SJSA1 (cell line): ENCODE measurements at places on chromosomes 13 and 19.
A peak's percentile ranks its signal among the peaks of the same experiment; 100 is the strongest.

GRCh38 chr13:21934284-21934683 is 263.4 kb downstream of the FGF9 start:
- DNase-seq, result no peak

DNA sequence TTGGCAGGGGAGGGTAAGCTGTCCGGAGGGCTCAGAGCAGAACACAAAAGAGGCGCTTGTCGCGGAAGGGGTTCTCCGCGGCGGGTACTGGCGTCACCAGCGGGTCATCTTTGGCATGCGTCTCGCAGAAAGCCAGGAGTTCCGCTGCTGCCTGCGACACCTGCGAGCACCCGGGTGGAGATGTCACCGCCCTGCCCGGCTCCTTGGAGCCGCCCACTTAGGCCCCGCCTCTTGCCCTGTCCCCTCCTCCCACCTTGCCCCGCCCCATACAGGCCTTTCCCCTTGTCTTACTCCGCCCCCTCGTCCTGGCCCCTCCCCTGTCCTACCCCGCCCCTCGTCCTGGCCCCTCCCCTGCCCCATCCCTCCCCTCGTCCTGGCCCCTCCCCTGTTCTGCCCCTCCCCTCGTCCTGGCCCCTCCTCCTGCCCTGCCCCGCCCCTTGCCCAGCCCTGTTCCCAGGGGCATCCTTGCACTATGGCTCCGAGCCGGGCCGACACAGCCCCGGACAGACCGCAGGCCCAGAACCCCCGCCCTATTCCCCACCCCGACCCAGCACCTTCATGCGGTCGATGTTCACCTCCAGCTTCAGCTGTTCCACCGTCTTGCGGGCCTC is 1.9 kb downstream of the GNG8 start:
- peak; percentile 93 for DNase-seq

GRCh38 chr13:32976056-32976805 is 40.0 kb upstream of the KL start:
- DNase-seq, result no peak

GRCh38 chr13:29754473-29754806 is 96.0 kb downstream of the UBL3 start:
- DNase-seq, result peak; percentile 55

DNA sequence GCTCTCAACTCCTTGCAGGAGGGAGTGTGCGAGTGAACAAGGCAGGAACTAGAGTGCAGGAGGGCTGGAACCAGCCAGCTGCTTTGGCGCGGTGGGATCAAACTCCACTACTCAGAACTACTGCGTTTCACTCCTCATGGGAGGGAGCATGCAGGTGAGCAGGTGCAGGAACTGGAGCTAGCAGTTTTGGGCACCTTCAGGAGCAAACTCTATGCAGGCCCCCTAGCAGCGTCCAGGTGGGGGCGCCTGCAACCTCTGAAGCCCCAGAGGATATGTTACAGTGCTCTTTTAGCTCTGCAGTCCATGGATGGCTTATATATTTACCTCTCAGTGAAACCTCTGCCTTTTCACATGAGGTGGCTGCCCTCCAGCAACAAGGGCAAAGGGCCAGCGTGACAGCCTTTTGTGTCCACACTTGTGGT is 1303.4 kb downstream of the PCDH9 start:
- no peak for DNase-seq

- no peak for DNase-seq
Observed at GRCh38 chr19:33812388-33813330, 16.0 kb downstream of the KCTD15 start.

DNA sequence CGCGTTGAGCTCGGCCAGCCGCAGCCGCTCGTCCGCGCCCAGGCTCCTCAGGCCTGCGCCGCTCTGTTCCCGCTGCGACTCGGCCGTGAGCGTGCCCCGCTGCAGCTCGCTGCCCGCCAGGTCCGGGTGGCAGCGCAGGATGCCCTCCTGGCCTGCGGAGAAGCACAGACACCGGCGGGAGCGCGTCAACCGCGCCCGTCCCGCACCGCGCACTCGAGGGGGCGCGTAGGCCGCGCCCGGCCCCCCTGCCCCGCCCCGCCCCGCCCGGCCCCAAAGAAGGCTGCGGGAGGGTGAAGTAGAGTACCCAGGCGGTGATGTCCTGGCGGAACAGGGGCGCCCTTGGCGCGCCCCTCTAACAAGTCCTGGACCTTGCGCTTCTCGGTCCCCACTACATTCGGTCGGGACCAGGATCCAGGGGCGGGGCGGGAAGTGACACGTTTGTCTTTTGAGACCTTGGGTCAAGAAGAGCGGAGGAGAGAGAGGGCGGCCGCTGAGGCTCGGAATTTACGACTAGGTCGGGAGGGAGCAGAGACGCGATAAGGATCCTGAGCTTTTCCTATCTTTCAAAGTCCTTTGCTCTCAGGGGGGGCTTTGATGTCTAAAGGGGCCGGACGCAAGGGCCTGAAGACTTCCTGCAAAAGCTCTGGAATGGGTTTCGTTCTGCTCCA is 9.3 kb upstream of the CDX2 start:
- DNase-seq, result no peak

DNA sequence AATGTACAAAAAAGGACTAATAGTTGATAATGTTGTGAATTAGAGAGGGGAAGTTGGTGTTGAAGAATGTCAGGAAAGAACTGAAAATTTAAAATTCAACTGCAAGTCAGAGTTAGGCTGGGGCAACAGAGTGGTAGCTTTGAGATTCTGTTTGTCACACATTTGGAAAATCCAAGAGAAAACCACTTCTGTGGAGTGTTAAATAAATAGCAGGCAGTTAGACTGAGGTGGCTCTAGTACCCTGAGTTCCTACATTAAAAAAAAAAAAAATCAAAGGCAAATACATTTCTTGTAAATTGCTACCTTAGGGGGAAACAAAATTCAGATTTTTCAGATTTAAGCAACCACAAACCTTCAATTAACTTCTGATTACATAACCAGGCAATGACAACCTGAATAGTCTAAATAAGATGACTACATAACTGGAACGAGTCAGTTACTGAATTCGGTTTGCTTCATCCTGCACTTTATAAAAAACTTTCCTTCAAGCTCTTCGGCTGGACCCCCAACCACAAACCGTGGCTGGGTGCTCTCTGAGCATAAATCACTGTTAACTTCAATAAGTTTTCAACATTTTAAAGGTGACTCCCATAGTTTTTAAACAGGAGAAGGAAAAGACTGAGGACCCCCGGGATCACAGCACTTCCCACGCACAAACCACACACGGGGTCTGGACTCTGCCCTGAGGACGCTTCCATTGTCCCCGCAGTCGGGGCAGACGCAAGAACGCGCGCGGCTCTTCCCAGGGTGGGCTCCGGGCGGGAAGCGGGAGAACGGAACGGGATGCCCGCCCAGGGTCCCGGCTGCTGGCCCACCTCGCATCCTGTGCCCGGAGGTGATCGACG is 725 bp downstream of the ZNF682 start:
- no peak for DNase-seq

DNA sequence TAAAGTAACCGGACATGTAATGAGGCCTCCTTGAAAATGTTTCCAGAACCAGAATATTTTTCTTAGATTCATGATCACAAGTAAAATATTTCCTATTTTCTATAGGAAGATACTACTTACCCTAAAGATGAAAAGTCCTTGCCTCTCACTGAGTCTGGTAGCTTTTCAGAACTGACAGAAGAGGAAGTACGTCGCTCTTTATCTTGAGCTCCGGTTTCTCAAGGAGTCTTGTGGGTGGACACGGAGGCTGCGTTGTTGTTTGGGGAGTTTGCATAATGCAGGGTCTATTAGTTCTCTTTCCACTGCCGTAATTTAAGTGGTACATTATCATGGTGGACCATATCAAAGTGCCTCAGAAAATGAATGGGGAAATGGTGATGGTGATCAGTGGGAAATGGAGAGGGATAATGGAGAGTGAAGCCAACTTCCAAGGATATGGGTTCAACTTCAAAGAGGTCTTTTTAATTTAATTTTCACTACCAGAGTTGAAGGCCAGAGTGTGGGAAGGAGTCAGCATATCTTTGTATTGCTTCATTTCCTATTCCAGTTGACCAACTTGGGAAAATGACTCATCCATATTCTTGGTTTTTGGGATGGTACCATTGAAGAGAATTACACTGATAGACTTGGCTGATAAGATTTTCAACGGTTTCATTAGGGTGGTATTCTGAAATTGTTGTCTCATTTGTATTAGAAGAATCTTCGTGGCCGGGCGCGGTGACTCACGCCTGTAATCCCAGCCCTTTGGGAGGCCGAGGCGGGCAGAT is 23.4 kb downstream of the MBD3L2B start:
- no peak for DNase-seq

- peak; percentile 25 for DNase-seq
Observed at GRCh38 chr19:2047449-2048103, 3.5 kb downstream of the MKNK2 start.

DNA sequence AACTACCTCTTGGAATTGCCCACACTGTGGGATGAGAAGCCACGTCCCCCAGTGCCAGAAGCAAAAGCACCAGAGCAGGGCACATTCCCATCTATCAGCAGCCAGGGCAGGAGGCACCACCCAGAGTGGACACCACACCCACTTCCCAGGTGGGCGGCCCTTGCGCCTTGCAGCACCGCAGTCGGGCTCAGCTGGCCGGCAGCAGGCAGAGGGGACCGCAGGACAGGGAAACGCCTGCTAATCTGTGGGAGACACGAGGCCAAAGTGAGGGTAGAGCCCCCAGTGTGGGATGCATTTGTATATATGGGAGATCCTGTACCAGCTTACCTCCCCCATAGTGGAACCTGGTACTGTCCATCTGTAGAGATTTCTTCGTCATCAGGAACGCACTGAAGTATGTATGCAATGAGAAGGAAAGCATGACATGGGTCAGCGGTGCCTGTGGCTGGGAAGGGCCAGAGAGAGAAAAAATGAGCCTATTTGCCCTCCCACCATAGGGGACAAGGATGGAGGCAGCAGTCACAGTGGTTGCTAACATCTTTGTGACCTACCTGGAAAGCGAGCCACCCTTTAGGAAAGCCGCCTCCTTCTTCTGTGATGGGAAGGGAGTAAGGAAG is 30.9 kb upstream of the NPAS1 start:
- DNase-seq, result peak; percentile 37

GRCh38 chr13:82480415-82480814 is 1401.9 kb downstream of the SLITRK1 start:
- no peak for DNase-seq

GRCh38 chr19:14577885-14578427 is 4.9 kb upstream of the CLEC17A start:
- DNase-seq, result no peak

DNA sequence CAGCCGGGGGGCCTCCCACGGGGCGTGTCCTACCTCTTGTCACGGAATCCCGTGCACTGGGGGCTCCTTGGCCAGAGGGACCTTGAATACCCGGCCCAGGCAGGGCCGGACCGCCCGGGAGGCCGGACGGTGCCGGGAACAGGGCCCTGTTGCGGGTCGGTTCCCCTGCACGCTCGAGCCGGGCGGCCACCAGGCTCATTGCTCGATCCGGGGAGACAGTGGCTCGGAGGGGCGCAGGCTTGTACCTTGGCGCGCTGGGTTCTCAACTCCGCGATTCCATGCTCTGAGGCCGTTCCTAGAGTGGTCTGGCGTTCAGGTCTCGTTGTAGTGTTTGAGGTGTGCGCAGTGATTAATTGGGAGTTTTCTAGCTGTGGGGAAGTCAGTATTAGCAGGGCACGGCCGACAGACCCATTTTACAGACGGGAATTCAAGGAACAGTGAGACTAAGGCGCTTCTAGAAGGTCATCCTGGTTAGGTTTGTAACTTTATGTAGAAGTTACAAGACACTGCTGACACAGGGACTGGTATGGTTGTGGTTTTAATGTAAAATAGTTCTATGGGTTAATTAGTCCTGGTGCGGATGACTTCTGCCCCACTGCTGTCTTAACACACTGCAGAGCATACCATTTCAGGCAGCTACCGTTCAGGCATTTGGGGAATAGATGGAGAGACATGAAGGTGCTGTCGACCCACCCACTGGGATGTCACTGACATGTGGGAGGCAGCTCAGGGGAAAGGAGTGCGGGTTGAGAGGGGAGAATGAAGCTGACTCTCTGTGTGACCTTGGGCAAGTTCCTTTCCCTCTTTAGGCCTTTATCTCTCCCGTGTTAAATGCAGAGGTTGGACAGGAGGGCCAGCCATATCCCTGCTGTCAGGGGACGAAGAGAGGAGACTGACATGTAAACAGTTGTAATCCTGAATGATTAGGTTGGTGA is 592 bp downstream of the CLPTM1 start:
- peak; percentile 63 for DNase-seq

- DNase-seq, result no peak
Observed at GRCh38 chr19:47379381-47379938, 30.3 kb downstream of the DHX34 start.

DNA sequence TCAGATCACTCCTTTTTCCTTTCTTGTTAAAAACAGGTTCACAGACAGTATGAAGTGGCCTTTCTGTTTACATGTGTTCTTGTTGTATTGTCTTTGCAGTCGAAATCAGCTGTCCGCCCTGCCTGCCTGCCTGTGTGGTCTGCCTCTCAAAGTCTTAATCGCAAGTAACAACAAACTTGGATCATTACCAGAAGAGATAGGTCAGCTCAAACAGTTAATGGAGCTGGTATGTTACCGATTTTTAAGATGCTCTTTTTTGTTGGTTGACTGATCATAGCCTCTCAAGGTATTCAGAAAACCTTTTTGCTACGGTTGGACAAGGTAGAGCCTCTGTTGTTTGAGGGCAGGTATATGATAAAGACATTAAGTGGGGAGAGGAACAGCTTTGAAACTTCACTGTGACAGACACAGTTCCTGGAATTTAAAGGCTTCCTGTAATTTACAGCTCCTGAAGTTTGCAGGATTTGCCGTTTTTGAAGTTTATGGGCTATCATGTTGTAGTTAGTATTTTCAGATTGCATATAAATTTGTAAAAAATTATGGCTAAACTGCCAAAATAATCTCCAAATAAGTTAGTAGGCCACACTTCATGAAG is 116.1 kb downstream of the LRCH1 start:
- DNase-seq, result peak; percentile 72

- DNase-seq, result no peak
Observed at GRCh38 chr13:54950546-54950945, 1921.9 kb downstream of the OLFM4 start.

DNA sequence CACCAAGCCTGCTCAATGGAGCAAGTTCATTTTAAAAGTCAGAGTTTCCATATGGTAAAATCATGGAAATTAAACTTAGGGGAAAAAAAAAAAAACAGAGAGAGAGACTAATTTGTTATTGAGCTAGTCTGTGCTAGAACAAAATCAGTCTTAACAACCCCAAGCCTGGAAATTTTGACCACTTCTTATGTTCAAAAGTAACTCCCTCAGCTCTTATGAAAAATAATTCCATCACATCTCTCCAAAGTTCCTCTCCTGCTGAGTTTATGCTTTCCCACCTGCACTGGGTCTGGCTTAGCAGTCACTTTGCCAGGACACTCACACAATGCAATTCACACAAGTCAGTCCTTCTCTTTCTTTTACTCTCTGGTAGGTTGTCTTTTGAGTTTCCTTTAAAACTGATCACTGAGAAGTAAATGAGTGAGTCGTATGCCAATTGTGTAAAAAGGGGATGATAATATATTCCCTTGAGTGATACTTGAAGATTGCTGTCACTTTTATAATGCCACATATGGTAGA is 92.6 kb downstream of the ENOX1 start:
- DNase-seq, result no peak
